ENCODE measurements at places on chromosomes 7 and 10. TPM values are rescaled to one million over a fixed set of nuclear protein-coding genes. Genes with fewer than 3 reads are reported as not detected.

PRPS1L1 gene
- not detected for total RNA-seq

DNA sequence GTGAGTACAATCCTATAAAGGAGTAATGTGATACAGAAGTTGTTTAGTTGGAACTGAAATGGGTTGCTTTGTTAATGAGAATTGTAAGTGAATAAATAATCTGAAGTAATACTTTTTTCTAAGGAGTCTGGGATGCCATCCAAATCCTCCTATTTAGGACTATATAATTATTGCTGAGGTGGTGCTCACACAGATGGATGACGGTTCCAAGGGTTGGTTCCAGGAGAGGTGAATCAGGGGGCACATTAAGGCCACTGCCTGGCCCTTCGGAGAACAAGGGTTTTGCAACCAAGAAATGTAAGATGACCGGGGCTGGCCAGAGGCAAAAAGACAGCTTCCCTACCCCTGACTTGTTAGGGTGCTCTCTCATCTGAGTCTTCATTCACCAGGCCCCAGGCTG, 352.7 kb downstream of the PHTF2 start:
- no peak overlapping the region for H3K27ac ChIP-seq
- H3K27me3 ChIP-seq = no peaks in the 10 kb centered on the region
- no peak for DNase-seq
- H3K4me3 ChIP-seq = no peak overlapping the region
- no peaks in the 10 kb centered on the region for H3K4me1 ChIP-seq
- H3K36me3 ChIP-seq = no peaks in the 10 kb centered on the region

DNA sequence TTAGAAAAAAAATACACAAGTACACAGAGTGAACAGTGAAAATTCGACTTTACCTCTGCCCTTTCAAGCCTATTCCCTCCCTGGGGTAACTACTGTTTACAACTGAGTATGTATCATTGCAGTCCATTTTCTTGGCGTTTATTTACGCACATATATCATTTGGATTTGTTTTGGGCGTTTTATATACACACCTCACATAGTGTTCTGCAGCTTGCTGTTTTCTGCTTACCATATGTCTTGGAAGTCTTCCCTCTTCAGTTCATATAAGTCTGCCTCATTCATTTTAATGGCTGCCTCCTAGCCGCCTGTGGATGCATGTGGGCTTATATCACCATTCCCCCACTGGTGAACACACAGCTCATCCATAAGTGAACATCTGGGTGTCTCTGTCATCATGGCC, 41.6 kb upstream of the COL13A1 start:
- no peak overlapping the region for H3K4me3 ChIP-seq
- no peak for DNase-seq
- H3K4me1 ChIP-seq = peaks cover 16% of the 10 kb centered on the region
- H3K27ac ChIP-seq = no peak overlapping the region
- H3K36me3 ChIP-seq = no peaks in the 10 kb centered on the region

SHH gene
- total RNA-seq = not detected

- H3K27ac ChIP-seq = no peak overlapping the region
- no peaks in the 10 kb centered on the region for H3K36me3 ChIP-seq
- peaks cover 22% of the 10 kb centered on the region for H3K4me1 ChIP-seq
- H3K4me3 ChIP-seq = no peak overlapping the region
Measured at GRCh38 chr7:114975401-114975800, 53.5 kb downstream of the MDFIC start.

GRCh38 chr7:11833431-11833830, 1.4 kb upstream of the THSD7A start:
- no peaks in the 10 kb centered on the region for H3K27me3 ChIP-seq
- H3K36me3 ChIP-seq = no peaks in the 10 kb centered on the region
- H3K4me3 ChIP-seq = no peak overlapping the region
- peaks cover 5% of the 10 kb centered on the region for H3K4me1 ChIP-seq

DNA sequence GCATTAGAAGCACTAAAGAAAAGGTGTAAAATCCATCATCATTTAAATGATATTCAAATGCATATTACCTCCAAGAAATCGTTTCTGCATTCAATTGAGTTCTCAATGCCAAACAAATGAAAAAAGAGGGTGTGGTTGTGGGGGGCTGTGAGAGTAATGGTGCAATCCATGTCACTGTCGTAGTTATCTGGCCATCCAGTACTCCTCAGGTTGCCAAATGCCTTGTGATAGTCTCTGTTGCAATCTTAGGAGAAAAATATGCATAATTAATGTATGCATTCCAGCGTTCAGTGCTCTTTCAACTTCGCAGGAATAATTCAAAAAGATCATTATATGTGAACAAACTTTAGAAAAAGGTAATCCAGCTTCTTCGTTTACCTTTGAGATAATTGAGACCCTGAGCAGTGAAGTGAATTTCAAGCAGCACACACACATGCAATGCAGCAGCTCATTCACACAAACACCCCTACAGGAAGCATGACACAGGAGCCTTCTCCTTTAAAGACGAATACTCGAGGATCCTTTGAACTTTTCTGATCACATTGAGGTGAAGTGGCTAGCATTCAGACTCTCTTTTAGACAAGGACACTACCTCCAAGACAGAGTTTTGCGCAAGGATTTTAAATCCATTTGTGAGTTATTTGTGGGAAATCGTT, 73.4 kb downstream of the OR13A1 start:
- H3K4me1 ChIP-seq = no peaks in the 10 kb centered on the region
- no peaks in the 10 kb centered on the region for H3K27me3 ChIP-seq
- H3K4me3 ChIP-seq = no peak overlapping the region
- H3K36me3 ChIP-seq = no peaks in the 10 kb centered on the region

GRCh38 chr10:52649511-52649910, 123.1 kb downstream of the MBL2 start:
- H3K4me3 ChIP-seq = no peak overlapping the region
- no peaks in the 10 kb centered on the region for H3K27me3 ChIP-seq
- H3K36me3 ChIP-seq = no peaks in the 10 kb centered on the region

DNA sequence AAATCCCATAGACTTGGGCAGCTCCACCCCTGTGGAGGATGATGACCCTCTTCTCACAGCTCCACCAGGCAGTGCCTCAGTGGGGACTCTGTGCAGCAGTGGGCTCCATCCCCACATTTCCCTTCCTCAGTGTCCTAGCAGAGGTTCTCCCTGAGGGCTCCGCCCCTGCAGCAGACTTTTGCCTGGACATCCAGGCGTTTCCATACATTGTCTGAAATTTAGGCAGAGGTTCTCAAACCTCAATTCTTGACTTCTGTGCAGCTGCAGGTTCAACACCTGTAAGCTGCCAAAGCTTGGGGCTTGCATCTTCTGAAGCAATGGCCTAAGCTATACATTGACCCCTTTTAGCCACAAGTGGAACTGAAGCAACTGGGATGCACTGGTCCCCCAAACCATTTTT, 31.8 kb downstream of the NEUROG3 start:
- H3K36me3 ChIP-seq = no peaks in the 10 kb centered on the region
- no peak overlapping the region for H3K4me3 ChIP-seq
- no peak overlapping the region for H3K27ac ChIP-seq
- no peak for DNase-seq
- no peaks in the 10 kb centered on the region for H3K27me3 ChIP-seq
- no peaks in the 10 kb centered on the region for H3K4me1 ChIP-seq

DNA sequence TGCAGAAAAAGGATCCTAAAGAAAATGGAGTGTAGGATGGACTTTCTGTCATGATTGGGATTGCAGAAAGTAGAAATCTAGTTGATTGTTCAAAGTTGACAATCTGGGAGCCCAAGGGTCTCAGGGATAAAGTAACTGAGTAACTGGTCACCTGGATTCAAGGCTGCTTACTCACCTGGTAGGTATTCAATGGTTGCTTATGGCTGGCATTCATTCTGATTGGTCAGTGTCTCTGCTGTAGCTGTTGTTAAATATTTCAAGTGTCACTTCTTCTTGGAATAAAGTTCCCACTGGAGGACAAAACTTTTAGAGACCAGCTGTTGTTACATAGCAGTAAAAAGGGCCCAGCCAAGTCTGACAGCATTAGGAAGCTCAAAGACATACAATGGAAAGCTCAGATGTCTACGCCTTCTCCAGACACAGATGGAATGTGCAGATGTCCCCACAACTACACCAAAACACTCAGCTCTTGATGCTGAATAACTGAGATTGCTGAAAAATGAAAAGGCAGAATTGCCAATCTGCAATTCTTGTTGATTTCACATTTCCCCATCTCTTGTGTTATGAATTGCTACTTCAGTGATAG, 106.9 kb downstream of the ZNF467 start:
- no peaks in the 10 kb centered on the region for H3K36me3 ChIP-seq
- no peak overlapping the region for H3K4me3 ChIP-seq
- H3K27ac ChIP-seq = no peak overlapping the region
- DNase-seq = no peak
- H3K4me1 ChIP-seq = peaks cover 9% of the 10 kb centered on the region

DNA sequence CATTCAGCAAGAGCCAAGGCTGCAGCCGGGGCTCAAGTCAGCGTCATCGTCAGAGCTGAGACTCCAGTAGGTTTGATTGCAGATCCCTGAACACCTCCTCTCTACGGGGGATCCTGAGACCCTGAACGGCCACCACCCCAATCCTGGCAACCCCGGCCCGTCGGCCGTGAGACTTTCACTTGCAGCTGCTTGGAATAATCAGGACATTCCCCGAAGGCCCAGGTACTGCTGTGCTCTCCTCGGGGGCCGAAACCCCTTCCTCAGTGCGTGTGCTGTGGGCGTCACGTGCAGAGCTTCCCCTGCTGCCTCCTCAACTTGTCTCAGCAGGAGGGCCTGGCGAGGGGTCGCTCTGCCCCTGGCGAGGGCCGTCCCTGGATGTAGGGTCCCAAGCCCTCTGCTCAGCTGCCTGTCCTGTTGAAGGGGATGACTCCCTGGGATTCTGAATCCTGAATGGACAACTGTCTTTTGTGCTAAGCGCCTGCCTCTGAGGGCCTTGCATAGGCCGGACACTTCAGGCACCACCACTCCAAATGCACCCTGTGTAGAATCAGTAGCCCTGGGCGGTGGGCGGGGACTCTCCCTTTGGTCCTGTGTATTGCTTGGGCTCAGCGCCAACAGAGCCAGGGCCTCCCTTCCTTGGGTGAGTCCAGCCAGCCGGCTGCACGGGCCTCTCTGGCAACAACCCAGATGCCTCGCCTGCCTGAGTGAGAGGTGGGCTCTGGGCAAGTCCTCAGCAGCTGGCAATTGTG, 63.8 kb upstream of the EBF3 start:
- H3K4me1 ChIP-seq = no peaks in the 10 kb centered on the region
- H3K27ac ChIP-seq = no peak overlapping the region
- H3K4me3 ChIP-seq = no peak overlapping the region
- H3K27me3 ChIP-seq = no peaks in the 10 kb centered on the region

GLI3 gene
- total RNA-seq = 1.5 TPM

PHKG1 gene
- 11.7 TPM for total RNA-seq

GRCh38 chr7:125618516-125618915, 688.9 kb upstream of the POT1 start:
- H3K4me3 ChIP-seq = no peak overlapping the region
- H3K4me1 ChIP-seq = no peaks in the 10 kb centered on the region
- no peak overlapping the region for H3K27ac ChIP-seq
- DNase-seq = no peak
- H3K27me3 ChIP-seq = no peaks in the 10 kb centered on the region
- H3K36me3 ChIP-seq = no peaks in the 10 kb centered on the region

Data from right atrium auricular region (tissue), 2 donors.